ENCODE measurements at places on chromosomes 3 and 15. TPM values are rescaled to one million over a fixed set of nuclear protein-coding genes. Genes with fewer than 3 reads are reported as not detected.

DNA sequence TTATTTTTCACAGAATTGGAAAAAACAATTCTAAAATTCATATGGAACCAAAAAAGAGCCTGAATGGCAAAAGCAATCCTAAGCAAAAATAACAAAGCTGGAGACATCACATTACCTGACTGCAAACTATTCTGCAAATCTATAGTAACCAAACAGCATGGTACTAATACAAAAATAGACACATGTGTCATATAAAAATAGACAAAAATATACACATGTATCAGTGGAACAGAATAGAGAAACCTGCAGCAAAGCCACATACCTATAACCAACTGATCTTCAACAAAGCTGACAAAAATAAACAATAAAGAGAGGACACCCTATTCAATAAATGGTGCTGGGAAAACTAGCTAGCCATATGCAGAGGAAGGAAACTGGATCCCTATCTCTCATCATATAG lies 259.6 kb downstream of the IGSF11 start:
- H3K27ac ChIP-seq = no peak overlapping the region
- no peaks in the 10 kb centered on the region for H3K27me3 ChIP-seq
- no peaks in the 10 kb centered on the region for H3K36me3 ChIP-seq
- no peak overlapping the region for H3K4me3 ChIP-seq

DNA sequence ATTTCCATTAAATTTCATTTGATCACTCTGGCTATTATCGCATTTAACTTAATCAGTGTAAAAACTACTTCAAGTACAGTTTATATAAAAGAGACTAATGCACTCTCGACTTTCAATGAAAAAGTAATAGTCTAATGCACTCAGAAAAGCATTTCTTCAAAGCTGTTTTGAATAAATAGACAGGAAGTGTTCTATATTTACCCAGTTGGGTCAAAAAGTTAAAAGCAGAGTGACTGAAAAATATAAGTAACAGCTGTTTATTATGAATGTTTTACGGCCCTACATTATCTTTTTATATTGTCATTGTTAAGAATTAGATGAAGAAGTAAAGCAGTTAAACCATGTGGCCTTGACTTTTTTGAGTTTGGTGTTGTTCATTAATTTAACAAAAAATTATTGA lies 391.8 kb downstream of the ZPLD1 start:
- H3K27ac ChIP-seq = no peak overlapping the region
- peak; percentile 59 for DNase-seq
- H3K4me3 ChIP-seq = no peak overlapping the region
- H3K4me1 ChIP-seq = no peaks in the 10 kb centered on the region
- no peaks in the 10 kb centered on the region for H3K36me3 ChIP-seq

DNA sequence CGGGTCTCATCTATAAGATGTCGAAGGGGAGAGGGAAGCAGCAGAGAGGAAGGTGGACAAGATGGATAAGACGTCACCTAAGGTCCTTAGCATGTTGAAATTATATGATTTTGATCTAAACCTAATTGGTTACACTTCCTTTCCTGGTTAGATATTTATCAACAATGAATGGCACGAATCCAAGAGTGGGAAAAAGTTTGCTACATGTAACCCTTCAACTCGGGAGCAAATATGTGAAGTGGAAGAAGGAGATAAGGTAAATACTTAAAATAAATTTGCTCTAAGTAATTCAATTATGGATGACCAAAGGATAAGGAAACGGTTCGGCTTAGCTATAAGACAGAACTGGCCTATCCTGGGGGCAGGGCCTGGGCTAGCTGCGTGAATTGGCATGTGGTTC lies 5.5 kb downstream of the ALDH1A3 start:
- H3K36me3 ChIP-seq = no peaks in the 10 kb centered on the region
- no peak overlapping the region for H3K27ac ChIP-seq
- peaks cover 3% of the 10 kb centered on the region for H3K27me3 ChIP-seq
- no peak for DNase-seq
- no peak overlapping the region for H3K4me3 ChIP-seq

DNA sequence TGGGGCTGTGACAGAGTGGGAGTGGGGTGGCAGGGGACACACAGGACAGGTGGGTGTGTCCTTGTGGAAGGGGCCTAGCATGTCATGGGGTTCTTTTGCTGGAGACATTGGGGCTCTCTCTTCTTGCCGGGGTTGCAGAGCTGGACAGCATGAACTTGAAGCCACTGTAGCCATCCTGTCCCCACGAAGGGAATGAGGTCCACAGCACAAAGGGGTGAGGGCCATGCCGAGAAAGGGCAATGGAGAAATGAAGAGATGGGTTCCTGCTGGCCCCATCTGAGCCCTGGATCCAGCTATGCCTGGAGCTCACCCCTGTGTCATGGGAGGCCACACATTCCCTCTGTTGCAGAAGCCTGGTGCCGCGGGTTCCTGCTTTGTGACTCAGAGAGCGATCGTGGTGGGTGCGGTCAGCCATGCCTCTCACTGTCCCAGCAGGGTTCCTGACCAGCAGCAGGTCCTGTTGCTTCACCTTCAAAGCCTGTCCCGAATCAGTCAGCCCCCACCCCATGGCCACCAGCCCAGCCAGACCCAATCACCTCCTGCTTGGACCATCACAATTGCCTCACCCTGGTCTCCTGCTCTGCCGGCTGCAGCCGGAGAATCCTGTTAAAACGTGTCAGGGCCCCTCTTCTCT lies 50.0 kb downstream of the DNAJB8 start:
- no peaks in the 10 kb centered on the region for H3K4me1 ChIP-seq
- no peak overlapping the region for H3K4me3 ChIP-seq
- no peaks in the 10 kb centered on the region for H3K27me3 ChIP-seq

The TTLL13 gene
- 0.54 TPM for total RNA-seq

The C15orf39 gene
- 32.7 TPM for total RNA-seq

DNA sequence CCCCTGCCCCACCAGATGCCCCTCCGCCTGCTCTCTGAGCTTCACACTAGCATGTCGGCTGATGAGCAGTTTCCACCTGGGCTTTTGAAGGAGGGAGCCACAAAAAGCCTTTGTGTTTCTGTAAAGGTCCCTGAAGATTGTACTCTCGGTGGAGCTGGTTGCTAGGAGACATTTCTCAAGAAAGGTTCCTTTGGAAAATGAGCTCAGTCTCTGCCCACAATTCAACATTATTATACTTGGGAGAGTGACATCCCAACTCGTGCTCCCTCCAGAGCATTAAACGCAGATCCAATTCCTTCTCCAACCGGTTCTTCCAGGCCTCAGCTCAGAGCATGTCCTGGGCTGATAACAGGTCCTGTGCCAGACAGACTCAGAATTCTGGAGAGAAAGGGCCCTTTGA lies 26.8 kb upstream of the FAM107A start:
- DNase-seq = no peak
- H3K4me3 ChIP-seq = no peak overlapping the region
- H3K27ac ChIP-seq = no peak overlapping the region
- no peaks in the 10 kb centered on the region for H3K4me1 ChIP-seq
- no peaks in the 10 kb centered on the region for H3K36me3 ChIP-seq
- H3K27me3 ChIP-seq = no peaks in the 10 kb centered on the region

All from kidney (tissue), 22 donors.